Neuronal stem cell (in vitro differentiated cells): ENCODE measurements at places on chromosomes 2 and 18.

GRCh38 chr2:9299161-9300100 is 92.8 kb downstream of the ASAP2 start:
- DNase-seq: no peak

DNA sequence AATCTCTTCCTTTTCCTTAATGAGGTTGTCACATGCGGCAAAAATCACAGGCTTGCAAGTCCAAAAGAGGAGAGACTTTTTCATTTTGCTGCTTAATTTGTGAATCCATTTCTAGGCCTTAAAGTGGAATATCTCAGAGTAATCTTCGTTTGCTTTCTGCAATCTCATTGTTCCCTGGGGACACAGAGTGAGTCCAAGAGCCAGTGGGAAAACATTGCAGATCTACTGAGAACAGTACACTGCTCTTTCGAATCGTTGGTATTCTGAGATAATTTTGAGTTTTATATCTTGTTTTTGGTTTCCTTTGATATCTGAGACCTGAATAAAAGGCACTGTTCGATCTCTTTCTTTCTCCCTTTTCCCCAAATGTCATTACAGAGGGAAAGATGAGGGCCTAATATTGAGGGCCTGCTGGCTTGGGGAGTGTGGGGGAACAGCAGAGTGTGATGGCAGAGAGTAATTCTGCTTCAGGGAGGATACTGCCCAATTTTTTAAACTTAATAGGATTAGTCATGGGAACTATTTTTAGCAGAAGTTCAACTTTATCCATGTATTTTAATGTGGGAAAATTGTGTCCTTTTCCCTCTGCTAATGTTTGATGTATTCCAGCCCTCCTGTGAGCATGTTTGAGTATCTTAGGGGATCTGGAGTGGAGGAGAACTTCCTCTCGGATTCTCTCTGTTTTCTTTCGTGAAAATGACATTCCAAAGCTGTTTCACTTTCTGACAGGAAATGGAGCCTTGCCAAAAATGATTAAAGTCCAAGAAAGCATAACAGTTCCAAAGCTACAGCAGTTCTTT is 418.2 kb upstream of the ZEB2 start:
- DNase-seq: no peak

GRCh38 chr2:26534098-26534864 is 56.4 kb upstream of the OTOF start:
- DNase-seq: no peak

DNA sequence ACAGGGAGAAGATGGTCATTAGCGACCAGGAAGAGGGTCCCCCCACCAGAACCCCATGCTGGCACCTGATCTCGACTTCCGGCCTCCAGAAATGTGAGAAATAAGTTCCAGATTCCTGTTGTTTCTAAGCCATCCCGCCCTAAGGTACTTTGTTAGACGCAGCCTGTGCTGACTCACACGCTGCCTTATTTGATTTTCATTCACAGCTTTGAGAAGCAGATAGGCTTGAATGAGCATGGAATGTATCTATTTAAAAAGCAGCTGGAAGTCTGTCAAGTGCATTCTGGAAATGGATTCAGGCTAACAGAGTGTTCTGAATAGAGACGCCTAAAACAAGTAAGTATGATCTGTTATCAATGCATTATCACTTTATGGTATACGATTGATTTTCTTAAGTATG is 8.3 kb upstream of the IL1R2 start:
- no peak for DNase-seq
